ENCODE measurements at places on chromosomes 7 and 10. TPM values are rescaled to one million over a fixed set of nuclear protein-coding genes. Genes with fewer than 3 reads are reported as not detected.

- peaks cover 21% of the 10 kb centered on the region for H3K36me3 ChIP-seq
- no peak for DNase-seq
- H3K27me3 ChIP-seq = no peaks in the 10 kb centered on the region
- no peak overlapping the region for H3K4me3 ChIP-seq
- no peak overlapping the region for H3K27ac ChIP-seq
Observed at GRCh38 chr7:95411036-95411435, 14.9 kb upstream of the PON3 start.

GRCh38 chr10:116984202-116984990, 20.6 kb downstream of the SHTN1 start:
- H3K27me3 ChIP-seq = no peaks in the 10 kb centered on the region
- no peak overlapping the region for H3K4me3 ChIP-seq
- H3K36me3 ChIP-seq = no peaks in the 10 kb centered on the region
- H3K4me1 ChIP-seq = no peaks in the 10 kb centered on the region

DNA sequence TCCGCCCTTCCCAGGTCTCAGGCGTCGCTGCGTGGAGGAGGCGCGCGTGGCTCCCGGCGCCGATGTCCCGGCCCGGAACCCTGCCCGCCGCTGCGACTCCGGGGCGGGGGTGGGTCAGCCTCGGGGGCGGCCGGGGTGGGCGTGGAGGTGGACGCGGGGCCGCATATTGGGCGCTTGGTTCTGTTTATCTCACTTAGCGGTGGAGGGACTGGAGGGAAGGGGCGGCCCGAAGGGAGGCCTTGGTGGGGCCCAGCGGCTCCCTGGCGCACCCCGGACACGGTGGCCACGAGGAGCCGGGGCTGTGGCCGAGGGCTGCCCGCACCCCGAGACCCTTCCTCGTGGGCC, 8.6 kb downstream of the UNCX start:
- H3K4me1 ChIP-seq = no peaks in the 10 kb centered on the region
- no peak overlapping the region for H3K4me3 ChIP-seq
- H3K36me3 ChIP-seq = no peaks in the 10 kb centered on the region

DNA sequence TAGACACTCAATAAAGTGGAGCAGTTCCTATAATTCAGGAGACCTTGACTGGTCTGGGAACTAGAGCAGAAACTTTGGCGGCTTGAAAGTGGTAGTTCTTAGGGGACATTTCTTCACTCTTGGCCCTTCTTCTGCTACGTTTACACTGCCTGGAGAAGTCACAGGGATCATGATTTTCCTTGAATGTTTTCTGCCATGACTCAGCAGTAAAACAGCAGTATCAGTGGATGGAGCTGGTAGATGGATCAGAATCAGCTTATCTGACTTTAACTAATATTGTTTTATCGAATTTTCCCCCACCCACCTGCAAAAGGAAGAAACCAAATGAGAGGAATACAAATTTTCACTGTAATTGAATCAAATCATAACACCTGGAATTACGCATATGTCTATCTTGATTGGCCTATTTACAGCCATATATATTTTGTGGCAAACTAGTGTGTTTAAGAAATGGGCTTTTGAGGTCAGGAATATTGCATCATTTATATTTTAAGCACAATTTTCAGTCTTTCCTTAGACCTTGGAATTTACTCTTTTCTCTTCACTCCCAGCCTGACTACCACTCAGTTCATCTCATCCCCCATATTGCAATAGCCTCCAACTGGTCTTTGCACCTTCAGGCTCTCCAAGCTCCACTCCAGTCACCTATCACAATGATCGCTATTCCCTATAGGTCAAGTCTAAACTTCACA, 14.9 kb upstream of the DLX5 start:
- no peak for DNase-seq
- no peaks in the 10 kb centered on the region for H3K4me1 ChIP-seq
- no peaks in the 10 kb centered on the region for H3K27me3 ChIP-seq

DNA sequence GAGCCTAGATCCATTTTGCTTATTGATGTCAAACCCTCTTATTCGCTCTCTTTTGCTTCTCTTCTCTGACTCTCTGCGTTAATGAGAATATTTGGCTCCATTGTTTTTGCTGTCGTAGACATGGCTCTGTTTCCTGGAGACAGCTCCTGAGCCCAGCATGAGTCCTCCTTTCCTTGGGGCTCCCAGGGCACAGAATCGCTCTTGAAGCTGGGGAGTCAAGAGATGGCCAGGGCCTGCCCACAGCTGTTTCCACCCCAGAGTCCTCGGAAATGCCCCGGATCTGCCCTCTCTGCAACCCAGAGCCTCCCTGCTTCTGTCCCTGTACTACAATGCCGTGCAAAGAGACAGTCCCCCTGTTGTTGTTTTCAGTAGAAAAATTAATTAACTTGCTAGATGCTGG, 566.7 kb upstream of the FOXK1 start:
- H3K36me3 ChIP-seq = peaks cover 17% of the 10 kb centered on the region
- no peak overlapping the region for H3K27ac ChIP-seq
- no peaks in the 10 kb centered on the region for H3K4me1 ChIP-seq
- no peaks in the 10 kb centered on the region for H3K27me3 ChIP-seq
- H3K4me3 ChIP-seq = no peak overlapping the region

DNA sequence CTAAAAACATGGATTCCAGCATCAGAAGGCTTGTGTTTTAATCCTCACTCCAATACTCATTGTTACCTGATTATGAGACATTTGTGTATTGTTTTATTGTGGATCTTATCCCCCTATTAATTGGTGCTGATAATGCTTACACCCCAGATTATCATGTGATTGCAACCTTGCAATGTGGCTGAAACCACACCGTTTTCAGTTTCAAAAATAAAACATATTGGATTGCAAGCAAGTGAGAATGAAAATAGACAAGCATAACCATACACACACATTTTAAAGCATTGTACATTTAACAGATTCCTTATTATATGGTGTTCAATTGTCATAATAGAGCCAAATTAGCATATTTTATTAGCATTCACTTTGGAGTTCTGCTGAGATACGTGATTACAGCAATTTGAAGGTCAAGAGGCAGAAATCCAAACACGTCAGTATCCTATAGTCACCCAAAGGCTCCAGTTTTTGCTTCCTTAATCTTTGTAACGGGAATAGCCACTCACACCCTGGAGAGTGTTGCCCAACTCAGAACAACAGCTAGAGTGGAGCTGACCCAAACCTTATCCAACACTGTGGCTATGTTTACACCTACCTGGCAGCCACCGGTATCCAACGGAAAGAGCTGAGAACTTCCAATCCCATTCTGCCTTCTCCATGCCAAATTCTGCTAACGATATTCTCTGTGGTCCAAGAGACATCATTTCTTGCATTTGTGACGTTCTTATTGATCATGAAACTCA, 317.1 kb upstream of the KLF6 start:
- no peak for DNase-seq
- no peaks in the 10 kb centered on the region for H3K27me3 ChIP-seq
- H3K4me1 ChIP-seq = no peaks in the 10 kb centered on the region
- H3K36me3 ChIP-seq = no peaks in the 10 kb centered on the region
- no peak overlapping the region for H3K27ac ChIP-seq

Gene STEAP1
- total RNA-seq = 2.1 TPM

DNA sequence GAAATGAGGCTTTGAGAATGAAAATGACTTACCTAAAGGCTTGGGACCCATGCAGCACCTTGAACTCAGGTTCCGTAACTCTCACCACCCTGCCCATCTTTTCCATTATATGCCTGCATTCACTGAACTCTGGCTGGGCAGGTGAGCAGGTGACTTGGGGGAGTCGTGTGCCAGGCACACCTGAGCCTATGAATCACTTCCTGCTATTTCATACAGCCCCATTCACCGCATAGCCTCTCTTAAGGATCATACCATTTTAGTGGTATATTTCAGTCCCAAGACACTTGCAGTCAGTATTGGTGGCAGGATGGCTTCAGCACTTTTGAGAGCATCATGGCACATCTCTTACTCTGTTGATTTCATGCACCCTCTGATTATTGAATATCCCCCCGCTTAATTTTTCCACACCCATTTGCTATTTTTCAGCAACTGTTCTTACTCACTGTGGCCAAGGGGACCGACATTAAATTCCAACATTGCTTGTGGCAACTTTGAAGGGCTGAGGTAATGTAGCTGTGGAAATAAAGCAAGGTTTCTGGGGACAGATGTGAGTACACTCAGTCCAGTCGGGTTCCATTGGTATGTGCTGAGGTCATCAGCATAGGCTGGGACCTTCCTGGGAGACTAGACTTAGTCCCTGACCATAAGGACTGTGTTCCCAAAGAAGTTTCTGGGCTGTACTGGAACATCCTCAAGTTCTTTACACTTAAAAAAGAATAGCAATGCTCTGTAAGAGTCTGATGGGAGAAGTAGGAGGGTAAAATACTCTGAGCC, 39.8 kb upstream of the ZNF438 start:
- H3K27ac ChIP-seq = peak overlapping the region; percentile 94
- DNase-seq = peak; percentile 31
- no peaks in the 10 kb centered on the region for H3K27me3 ChIP-seq
- peak overlapping the region; percentile 4 for H3K4me3 ChIP-seq

Gene COL26A1
- total RNA-seq = not detected

DNA sequence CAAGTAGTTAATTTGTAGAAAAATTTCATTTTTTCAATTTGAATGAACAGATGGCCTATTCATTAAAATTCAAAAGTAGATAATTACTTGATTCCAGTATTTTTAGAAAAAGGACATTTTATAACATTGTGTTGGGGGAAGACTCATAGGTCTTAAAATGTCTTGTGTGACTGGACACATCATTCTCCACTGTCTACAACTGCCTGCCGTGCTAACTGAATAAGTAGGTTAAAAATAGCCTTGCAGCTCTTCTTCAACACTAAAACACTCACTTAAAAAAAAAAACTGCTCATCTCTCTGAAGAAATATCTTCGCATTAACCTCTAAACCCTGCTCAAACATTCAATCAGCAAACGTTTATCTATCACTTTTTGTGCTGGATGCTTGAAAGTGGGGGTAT, 253.8 kb downstream of the CSTF2T start:
- no peak overlapping the region for H3K27ac ChIP-seq
- H3K36me3 ChIP-seq = no peaks in the 10 kb centered on the region
- no peak for DNase-seq
- no peaks in the 10 kb centered on the region for H3K27me3 ChIP-seq
- H3K4me1 ChIP-seq = peaks cover 2% of the 10 kb centered on the region

- H3K4me1 ChIP-seq = peaks cover 27% of the 10 kb centered on the region
- DNase-seq = no peak
- H3K4me3 ChIP-seq = peak within 1 kb of the TSS; percentile 94
- H3K36me3 ChIP-seq = no peaks in the 10 kb centered on the region
- peak within 1 kb of the TSS; percentile 87 for H3K27ac ChIP-seq
Observed at GRCh38 chr10:122461367-122461728, at the start of gene HTRA1. TSS of gene HTRA1 (plus strand) at chr10:122461553. CDS start at chr10:122461653, 100 bp downstream.

DNA sequence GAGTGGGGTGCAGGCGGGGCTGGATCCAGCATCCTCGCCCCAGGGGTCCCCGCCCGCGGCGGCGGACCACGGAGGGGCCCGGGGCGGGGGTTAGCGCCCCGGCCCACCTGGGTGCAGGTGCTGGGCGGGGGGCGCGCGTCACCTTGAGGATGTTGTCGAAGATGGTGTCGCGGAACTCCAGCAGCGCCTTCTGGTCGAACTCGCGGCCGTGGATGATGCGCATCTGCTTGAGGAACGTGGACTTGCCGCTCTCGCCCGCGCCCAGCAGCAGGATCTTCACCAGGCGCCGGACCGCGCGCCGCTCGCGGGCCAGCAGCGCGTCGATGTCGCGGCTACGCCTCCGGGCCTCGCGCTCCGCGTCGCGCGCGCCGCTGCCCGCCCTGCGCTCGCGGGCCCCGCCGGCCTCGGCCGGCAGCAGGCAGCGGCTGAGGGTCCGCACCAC, 376 bp downstream of the GNA12 start:
- DNase-seq = no peak
- peaks cover 9% of the 10 kb centered on the region for H3K4me1 ChIP-seq
- H3K36me3 ChIP-seq = no peaks in the 10 kb centered on the region
- peak overlapping the region; percentile 57 for H3K27ac ChIP-seq

Gene SLC29A3
- total RNA-seq = 0.64 TPM

Gene SEPTIN7
- 171 TPM for total RNA-seq

Measured in ascending aorta (tissue), 2 donors.